ENCODE measurements at places on chromosomes 11 and 22.

- no peak for DNase-seq
Measured at GRCh38 chr22:48556222-48556621, 1271.5 kb downstream of the BRD1 start.

DNA sequence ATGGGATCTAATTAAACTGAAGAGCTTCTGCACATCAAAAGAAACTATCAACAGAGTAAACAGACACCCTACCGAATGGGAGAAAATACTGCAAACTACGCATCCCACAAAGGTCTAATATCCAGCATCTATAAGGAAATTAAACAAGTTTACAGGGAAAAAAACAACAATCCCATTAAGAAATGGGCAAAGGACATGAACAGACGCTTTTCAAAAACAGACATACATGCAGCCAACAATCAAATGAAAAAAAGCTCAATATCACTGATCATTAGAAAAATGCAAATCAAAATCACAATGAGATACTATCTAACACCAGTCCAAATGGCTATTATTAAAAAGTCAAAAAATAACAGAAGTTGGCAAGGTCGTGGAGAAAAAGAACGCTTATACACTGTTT lies 117.5 kb downstream of the FCHSD2 start:
- DNase-seq: no peak

- no peak for DNase-seq
Measured at GRCh38 chr22:46696229-46696518, 41.9 kb downstream of the CERK start.

GRCh38 chr11:7949934-7950333 lies 8.4 kb upstream of the OR10A3 start:
- DNase-seq: no peak

GRCh38 chr22:23399367-23400285 lies 180.5 kb downstream of the IGLL1 start:
- DNase-seq: no peak

DNA sequence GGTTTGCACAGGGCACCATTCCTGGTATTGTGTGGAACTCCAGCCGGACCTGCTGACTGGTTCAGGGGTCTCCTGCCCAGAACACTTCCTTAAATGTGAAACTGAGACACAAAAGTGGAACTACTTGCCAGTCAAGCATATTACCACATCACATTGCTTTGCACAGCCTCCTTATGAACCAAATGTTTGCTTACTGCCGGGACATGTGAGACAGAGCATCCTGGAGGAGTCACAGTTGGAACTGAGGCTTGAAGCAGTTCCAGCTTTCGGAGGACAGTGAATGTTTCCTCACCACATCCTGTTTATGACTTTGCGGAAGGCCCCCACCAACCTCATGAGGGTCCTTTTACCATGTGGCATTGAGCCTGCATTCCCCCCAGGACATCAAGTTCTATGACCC lies 105.8 kb upstream of the ARHGAP42 start:
- DNase-seq: no peak

DNA sequence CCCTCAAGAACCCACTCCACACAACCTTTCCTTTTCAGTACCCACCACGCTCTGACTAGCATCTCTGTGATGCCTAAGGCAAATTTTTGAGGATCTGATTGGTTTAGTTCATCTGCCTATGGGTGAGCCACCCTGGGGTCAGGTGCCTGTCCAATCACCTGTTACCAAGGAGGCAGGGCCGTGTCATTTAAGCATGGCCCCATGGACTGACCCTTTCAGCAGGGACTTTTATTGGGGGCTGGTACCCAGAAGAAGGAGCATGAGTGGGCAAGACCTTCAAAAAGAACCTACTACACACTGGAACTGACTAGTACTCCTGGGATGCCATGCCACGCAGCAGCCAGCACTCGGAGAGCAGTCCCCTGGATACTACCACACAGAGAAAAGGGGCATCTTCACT lies 28.4 kb downstream of the C11orf91 start:
- no peak for DNase-seq

GRCh38 chr11:126102436-126102981 lies 39.8 kb upstream of the CDON start:
- DNase-seq: no peak

GRCh38 chr11:103779054-103779453 lies 257.4 kb upstream of the DDI1 start:
- DNase-seq: no peak

DNA sequence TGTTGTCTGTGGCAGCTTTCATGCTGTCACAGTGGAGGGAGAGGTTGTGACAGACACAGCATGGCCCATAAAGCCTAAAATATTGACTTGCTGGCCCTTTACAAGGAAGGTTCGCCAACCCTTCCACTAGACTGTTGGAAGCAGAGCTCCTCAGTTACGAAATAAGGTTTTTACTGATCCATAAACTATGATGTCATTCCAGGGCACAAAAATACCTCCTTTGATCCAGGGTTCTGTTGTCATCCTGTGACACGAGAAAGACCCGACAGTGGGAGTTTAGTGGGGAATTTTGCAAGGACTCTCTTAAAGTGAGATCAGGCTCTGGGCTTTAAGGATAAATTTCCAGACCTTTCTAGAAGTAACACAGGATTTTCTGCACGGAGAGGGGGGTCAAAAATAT lies 15.7 kb downstream of the BARX2 start:
- DNase-seq: no peak

DNA sequence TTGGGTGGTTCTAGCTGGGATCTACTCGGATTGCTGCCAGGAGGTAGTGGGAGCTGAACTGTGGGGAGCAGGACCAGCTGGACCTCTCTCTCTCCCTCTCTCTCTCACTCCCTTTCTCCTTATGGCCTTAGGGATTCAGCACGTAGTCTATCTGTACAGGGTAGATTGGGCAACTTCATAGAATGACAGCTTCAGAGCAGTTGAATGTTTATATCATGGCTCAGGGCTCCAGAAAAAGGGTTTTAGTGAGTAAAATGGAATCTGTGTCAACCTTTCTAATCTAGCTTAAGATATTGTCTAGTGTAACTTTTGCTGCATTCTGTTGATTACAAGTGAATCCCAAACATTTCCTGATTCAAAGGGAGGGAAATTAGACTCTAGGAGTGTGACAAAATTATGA lies 127.7 kb upstream of the PDGFD start:
- no peak for DNase-seq

DNA sequence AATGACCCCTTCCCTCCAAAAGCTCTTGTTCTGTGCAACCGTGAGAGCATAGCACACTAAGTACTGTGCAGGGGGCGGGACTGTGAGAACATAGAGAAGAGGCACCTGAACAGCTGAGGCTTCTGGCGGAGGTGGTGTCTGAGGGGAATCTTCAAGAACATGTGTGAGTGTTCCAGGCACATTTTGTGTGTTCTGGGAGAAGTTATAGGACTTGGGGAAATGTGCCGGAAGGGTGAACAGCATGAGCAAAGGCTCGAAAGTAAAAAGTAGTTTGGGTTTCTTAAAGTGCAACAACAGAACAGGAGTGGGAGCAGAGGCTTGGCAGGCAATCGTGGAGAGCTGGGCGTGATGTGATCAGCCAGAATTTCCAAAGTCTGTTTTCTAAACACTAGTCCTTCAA lies 12.4 kb upstream of the SYN3 start:
- DNase-seq: no peak

DNA sequence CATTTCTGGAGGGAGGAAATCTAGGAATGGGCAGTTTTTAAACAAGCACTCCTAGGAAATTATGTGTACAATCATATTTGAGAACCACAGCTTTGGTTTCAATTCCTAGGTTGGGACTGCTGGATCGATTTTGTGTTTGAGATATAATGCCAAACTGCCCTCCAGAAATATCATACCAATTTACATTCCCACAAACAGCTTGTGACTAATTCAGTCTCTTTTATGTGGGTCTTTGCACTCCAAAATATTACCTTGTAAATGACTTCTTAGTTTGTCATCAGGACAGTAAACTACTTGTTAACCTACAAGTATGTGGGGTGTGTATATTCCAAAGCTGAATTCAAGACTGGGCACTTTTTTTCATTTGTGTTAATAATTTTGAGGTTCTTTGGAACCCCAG lies 9.8 kb upstream of the BARX2 start:
- no peak for DNase-seq

GRCh38 chr11:108278546-108278945 lies 55.7 kb downstream of the ATM start:
- no peak for DNase-seq

DNA sequence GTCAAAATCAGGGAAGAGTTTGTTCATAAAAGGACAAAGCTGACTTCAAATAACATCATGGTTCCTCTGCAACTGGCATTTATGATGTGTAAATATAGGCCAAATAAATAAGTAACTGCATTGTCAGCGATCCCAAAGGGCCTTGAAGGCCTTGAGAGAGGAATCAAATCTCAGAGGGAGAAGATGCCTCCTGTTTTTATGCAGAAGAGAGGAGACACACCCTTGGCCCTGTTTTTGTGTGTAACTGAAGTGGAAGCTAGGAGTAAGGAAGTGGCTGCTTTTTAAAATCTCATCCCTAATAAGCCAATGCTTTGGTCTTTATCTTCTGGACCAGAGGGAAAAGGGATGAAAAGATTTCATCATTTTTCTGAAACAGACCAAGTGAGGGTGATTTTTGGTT lies 15.7 kb upstream of the SCN3B start:
- DNase-seq: no peak

- no peak for DNase-seq
Measured at GRCh38 chr11:130400781-130401483, 27.5 kb downstream of the ADAMTS8 start.

GRCh38 chr22:40757071-40757470 lies 62.1 kb downstream of the SLC25A17 start:
- DNase-seq: no peak

- DNase-seq: no peak
Measured at GRCh38 chr11:61750631-61751273, 1.7 kb upstream of the MYRF start.

GRCh38 chr22:26767351-26768155 lies 110.2 kb downstream of the MIAT start:
- no peak for DNase-seq

DNA sequence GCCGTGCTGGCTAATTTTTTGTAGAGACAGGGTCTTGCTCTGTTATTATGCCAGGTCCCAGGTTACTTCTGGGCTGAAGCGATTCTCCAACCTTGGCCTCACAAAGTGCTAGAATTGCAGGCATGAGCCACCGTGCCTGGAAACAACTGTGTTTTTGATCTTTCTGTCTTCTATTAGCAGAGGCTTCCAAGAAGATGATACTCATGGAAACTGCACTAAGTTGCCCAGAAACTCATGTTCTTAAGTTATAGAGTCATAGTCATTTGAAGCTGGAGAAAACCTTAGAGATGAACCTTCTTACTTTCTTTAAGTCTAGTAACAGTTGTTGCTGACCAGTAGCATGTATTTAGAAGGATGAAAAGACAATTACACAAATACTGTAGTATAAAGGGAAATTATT lies 37.1 kb upstream of the HSPA8 start:
- no peak for DNase-seq

- DNase-seq: no peak
Measured at GRCh38 chr11:114276077-114276476, 20.1 kb upstream of the NNMT start.

DNA sequence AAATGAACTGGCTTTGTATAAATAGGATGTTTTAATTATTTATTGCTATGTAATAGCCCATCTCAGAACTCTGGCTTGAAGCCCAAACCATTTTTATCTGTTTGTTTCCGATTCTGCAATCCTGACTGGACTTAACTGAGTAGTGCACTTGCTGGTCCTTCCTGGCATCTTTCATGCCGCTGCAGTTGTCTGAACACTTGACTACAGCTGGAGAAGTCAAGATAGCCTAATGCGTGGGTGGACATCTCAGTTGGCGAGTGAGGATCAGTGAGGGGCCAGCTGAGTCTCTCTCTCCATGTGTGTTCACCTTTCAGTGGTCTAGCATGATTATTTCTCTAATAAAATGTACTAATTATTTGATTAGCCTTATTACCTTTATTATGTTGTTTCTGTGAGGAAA lies 105.8 kb downstream of the PRMT3 start:
- no peak for DNase-seq

DNA sequence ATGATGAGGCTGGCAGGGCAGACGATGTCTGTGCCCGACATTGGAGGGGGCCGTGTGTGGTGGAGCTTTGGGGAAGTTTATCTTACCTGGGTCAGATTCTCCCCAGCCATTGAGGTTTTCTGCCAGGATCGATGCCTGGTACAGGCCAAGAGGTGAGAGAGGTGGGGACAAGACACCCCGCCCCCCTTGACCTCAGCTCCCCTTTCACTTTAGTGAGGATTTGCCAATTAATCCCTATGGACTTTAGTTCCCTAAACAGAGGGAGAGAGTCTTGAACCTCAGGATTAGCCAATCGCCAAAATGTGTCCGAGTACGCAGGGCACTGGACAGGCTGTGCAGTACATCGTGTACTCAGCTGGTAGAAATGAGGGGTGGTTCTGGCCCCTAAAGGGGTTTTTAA lies 541 bp downstream of the HORMAD2 start:
- DNase-seq: no peak

DNA sequence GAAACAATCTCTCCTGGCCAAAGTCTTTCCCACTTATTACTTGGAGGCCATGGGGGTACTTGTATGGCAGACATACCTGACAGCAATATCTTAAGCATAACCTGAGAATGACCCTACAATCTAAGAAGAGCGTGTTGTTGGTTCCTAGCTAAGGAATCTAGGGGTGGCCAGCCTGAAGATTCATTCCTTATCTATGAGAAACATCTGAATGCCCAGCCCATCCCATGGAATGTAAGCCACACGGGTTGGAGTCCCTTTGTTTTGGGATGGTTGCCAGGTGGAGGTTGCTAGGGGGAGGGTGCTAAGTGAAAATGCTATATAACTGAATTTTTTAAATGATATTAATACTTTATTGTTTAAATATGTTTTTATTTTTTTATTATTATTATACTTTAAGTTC lies 725.0 kb downstream of the ETS1 start:
- DNase-seq: no peak

GRCh38 chr22:45960477-45961386 lies 16.2 kb downstream of the WNT7B start:
- DNase-seq: no peak

DNA sequence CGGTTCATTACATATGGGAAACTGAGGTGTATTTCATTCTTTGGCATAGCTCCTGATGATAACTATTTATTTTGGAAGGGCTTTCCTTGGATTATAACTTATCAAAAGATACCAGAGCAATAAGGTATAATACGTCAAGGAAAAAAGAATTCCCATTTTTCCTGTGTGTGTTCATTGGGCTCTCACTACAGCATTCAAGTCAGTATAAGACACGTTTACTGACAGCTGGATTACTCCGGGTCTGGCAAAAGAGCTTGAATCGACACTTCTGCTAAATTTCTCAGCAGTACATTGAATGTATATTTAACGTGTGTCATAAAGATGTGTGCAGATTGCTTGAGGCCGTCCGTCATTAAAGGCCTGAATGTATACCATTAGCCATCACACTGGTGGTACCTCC lies 163.4 kb downstream of the NCAM1 start:
- no peak for DNase-seq

- no peak for DNase-seq
Measured at GRCh38 chr22:20173246-20173645, 22.4 kb upstream of the CCDC188 start.

- no peak for DNase-seq
Measured at GRCh38 chr11:83092488-83093384, 21.0 kb upstream of the RAB30 start.

Measured in CD4-positive, alpha-beta T cell treated with Interleukin-15 for 4 hours (primary cell).